Activated CD8-positive, alpha-beta memory T cell treated with anti-CD3 and anti-CD28 coated beads, Interleukin-2, amount 10 ng/mL, durations not matched to agents 7 days and 5 days (primary cell): ENCODE measurements at places on chromosomes 5 and 9.

DNA sequence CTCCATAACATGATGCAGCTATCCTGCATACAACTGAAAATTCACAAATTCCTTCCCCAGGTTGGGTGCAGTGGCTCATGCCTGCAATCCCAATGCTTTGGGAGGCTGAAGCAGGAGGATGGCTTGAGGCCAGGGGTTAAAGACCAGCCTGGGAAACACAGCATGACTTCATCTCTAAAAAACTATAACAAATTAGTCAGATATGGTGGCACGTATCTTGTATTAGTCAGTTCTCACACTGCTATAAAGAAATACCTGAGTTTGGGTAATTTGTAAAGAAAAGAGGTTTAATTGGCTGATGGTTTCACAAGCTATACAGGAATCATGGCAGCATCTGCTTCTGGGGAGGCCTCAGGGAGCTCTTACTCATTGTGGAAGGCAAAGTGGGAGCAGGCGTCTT is 56.4 kb upstream of the DAPK1 start:
- no peak for DNase-seq

DNA sequence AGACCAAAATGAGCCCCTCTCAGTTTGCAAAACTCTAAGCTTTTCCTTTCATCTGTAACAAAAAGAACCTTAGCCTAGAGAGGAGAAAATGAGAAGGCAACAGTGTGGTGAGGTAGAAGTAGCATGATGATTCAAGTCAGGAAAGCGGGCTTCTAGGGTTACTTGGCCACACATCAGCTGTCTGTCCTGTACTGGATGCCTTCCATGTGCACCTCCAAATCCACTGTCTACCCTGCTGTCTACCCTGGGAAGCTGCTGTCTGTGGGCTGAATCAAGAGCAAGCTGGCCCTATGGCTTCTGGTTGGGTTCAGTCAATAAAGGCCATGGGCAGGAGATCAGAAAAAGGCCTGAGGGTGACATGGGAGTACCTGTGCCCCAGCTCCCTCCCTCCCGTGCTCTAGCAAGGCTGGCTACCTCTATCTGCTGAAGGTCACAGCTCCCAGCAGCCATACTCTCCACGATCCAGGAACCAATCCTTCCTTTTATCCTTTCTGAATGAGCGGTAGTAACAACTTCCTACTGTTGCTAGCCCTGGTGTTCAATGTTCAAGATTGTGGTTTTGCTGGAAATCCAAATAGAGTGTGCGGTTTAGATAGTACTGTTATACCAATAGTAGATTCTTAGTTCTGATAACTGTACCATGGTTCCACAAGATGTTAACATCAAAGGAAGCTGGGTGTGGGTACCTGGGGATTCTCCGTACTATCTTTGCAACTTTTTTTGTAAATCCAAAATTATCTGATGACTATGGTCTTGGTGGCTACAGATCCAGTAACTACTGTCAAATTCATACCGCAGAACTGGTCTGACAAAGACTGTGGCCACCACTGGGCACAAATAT is 191.0 kb downstream of the ESM1 start:
- peak; percentile 54 for DNase-seq

DNA sequence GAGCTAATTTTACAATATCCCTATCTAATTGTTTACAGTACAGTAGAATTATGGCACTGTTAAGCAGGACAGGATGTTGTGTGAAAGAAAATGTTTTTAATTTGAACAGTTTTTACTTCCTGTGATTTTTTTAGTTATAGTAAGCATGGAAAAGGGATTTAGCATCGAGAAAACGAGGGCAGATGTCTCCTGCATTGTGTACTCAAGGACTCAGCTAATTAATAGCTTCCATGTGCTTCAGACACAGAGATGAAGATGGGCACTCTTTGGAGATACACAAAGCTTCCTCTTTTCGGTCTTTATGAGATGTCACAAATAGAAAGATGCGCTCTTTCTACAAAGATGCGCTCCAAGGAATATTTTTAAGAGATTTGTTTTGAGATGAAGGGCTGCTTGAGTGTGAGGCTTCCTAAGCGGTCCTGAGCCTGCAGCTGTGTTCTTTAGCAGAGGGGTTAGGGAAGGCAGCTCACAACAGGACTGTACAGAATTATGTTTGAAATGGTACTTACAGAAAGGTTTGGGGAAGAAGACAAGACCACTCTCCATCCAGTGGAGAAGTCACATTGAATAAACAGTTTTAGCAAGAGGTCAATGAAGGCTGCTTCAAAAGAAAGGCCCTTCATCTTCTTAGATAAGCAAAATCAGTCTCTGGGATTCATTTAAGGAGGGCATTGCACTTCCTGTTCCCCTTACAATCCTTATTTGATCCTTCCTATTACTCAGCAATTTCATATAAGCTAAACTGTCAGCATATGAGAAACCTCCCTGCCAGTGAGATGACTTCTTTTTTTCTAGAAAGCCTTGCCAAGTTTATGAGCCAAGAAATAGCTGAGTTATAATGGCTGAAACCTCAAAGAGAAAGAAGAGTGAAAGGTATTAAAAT is 311.5 kb downstream of the EFNA5 start:
- DNase-seq, result no peak

DNA sequence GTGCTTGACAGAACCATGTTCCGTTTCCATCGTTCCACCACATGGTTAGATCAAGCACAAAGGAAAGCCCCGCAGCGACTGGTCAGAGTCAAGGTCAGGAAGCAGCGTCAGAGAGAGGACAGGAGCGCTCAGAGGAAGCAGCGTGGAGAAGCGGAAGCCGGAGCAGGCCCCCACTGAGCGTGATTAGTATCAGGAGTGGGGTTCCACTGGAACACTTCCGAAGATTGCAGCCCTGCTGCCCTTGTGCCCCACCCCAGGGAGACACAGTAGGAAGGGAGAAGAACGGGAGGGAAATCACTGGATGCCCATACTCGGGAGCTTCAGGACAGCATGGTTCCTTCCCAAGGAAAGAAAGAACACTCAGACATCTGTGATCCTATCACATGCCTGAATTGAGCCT is 189.0 kb upstream of the PANK3 start:
- DNase-seq, result no peak

DNA sequence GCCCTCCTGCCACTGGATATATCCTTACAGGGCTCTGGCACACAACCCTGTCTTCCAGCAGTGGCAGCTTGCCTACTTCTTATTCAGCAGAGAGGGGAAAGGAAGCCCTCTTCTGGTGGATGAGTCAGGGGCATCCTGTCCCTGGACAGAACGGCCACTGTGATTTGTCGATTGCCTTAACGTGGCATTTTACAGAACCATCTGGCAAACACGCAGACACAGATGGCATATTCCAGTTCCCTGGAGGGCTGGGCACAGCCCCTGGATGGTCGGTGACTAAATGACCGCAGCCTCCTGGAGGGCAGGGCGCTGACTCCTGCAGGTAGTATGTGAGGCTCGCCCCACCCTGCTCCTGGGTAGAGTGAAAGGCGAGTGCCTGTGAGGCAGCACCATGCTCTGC is 62.1 kb downstream of the DCP2 start:
- no peak for DNase-seq

- no peak for DNase-seq
Measured at GRCh38 chr9:105144076-105144475, 100.4 kb upstream of the SLC44A1 start.
